ENCODE measurements at places on chromosomes 16 and 17.

DNA sequence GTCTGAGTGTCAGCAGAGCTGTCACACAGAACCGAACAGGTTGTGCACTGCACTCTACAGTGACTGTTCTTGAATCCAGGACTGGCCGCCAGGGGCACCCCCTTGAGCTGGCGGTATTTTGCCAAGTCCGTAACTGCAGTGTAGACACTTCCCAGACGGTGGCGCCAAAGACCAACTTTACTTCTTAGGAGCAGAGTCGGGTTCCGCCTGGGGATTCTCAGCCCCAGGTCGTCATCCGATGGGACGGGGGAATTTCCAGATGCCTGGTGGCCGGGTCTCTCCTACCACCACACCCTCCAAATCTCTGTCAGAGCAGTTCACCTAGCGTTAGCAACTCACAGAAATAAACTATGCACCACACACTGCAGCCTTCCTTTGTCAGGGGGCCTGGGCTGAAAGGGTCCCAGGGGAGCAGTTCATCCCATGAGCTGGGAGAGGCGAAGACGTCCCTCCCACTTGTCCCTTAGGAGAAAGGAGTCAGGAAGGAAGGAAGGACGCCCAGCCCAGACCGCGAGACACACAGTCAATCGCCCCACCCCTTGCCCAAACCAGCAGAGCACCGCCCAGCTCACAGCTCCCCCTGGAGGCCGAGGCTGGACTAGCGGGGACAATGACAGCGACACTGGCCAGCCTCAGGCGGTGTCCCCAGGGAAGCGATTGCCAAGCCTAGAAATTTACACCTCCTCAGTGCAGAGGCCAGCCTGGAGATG lies 7.4 kb upstream of the RIPOR1 start:
- DNase-seq, result peak; percentile 58

GRCh38 chr17:15377616-15378015 lies 36.2 kb upstream of the TEKT3 start:
- no peak for DNase-seq

DNA sequence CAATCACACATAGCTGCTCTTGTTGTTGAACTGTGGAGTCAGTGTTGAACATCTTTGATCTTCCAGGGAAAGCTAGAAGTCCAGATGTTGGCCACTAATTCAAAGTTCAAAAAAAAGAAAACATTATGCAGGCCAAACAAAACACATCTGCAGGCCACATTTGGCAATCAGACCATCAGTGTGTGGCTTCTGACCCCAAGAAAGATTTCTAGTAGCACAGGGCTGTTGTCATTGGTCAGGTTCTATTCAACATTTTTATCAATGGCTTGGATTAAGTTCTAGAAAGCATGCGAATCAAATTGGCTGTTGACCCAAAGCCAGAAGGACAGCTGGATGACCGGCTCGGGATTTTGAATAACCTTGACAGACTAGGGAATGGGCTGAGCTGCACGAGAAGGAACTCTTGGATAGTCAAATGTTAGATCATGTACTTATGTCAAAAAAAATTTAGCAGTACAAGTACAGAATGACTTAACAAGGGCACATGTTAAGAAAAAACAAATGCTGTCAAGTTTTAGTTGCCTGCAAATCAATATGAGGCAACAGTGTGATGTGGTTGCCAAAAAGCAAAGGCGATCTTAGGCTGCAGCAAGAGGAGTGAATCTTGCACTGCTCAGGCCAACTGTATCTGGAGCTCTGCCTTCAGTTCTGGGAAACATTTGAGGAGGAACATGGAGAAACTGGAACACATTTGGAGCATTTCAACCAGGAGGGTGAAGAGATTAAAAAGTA lies 187.6 kb downstream of the RGS9 start:
- DNase-seq, result no peak

DNA sequence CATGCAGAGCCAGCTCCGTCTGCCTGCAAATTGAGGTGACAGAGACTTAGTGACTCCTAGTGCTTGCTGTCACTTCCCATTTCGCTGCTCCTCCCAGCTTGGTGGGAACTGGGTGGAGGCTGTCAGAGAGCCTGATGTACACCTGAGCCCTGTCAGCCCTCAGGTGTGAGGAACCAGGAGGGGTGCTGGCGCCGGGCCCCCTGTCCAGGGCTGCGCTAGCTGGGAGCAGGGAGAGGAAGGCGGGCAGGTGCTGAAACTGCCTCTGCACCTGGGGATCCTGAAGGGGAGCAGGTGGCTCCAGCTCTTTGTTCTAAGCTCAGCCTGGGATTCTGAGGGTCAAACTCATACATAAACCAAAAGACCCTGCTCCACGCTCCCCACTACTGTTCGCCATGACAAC lies 10.8 kb upstream of the WSCD1 start:
- no peak for DNase-seq

- DNase-seq, result no peak
These were observed 23.5 kb upstream of the DNAJA2 start for GRCh38 chr16:46996952-46997458.

GRCh38 chr16:1037394-1038257 lies 34.9 kb upstream of the SSTR5 start:
- no peak for DNase-seq

GRCh38 chr17:32174889-32175288 lies 32.6 kb downstream of the RHOT1 start:
- no peak for DNase-seq

DNA sequence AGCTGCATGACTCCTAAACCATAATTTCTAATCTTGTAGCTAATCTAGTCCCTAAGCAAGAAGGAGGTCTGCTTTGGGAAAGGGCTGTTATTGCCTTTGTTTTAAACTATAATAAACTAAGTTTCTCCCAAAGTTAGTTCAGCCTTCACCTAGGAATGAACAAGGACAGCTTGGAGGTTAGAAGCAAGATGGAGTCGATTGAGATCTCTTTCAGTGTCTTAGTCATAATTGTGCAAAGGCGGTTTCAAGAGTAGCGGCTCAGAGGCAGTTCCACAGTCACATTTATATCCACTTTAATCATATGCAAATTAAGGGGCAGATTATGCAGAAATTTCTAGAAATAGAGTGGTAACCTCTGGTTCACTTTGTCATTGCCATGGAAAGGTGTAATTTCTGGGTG lies 17.4 kb downstream of the DRC7 start:
- DNase-seq, result no peak

DNA sequence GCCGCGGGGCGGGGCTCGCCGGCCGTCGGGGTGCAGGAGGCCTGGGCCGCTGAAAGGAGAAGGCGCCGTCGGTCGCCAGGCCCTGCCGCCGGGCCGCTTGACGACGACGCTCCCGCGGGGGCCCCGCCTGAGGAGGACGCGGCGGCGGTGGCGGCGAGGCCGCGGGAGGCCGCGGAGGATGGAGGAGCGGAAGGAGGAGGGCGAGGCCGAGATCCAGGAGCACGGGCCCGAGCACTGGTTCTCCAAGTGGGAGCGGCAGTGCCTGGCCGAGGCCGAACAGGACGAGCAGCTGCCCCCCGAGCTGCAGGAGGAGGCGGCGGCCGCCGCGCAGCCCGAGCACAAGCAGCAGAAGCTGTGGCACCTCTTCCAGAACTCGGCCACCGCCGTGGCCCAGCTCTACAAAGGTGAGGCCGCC lies 430 bp downstream of the HAPSTR1 start:
- DNase-seq, result no peak

- DNase-seq, result no peak
These were observed 34.8 kb downstream of the MED13 start for GRCh38 chr17:62030264-62030663.

- no peak for DNase-seq
These were observed 104.7 kb downstream of the LITAF start for GRCh38 chr16:11481987-11482386.

- peak; percentile 71 for DNase-seq
These were observed 1.2 kb upstream of the TLCD3B start for GRCh38 chr16:30032083-30032819.

GRCh38 chr16:21150375-21151001 lies at the start of gene DNAH3:
Gene DNAH3, minus strand, starts transcription at chr16:21150846. Its CDS starts 527 bp downstream, at chr16:21150319.
- DNase-seq, result peak; percentile 94
